ENCODE measurements at places on chromosomes 12 and 14.
A peak's percentile ranks its signal among the peaks of the same experiment; 100 is the strongest.

DNA sequence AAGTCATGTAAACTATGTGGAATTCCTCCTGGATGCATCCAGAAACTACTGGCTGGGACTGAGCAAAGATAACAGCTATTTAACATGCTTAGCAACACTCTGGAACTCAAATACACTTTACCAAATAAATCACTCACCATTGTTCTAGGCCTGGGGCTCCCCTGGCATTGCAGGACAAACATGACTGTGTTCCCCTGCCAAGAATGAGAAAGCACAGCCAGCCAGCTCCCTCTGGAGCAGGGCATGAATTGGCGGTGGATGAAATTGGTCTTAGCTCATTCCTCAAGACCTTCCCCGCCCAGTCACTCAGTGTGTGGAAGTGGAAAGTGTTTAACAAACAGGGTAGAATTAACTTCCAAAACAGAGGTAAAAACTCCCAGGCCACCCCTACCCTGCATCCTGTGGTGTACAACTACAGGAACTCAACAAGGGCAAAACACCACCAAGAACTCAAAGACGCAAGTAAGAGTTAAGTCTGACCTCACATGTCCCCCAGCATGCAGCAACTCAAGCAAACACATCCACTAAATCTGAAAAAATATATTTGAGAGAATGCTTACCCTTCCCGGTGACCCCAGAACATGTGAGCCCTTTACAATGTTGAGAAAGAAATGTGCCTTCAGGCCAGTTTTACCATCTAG lies 58.4 kb upstream of the BDKRB2 start:
- DNase-seq: peak; percentile 95

DNA sequence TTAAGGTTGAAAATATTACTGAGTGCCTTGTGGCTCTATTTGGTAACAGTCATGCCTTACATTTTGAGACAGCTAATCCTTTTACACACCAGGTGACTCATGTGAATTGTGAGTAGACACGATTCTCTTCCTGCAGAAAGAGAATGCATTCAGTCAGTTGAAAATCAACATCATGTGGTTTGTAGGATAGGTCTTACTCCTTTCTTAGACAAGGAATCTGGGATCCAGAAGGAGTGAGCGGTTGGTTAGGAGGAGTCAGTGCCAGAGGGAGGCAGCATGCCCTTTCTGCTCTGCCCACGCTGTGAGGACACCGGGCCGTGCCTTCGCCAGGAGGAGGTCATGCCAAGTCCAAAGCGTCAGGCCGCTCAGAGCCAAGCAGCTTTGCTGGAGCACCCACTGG lies 47.6 kb downstream of the TRAF3 start:
- peak; percentile 39 for DNase-seq

GRCh38 chr12:122306407-122306806 lies 40.1 kb upstream of the VPS33A start:
- DNase-seq: no peak

DNA sequence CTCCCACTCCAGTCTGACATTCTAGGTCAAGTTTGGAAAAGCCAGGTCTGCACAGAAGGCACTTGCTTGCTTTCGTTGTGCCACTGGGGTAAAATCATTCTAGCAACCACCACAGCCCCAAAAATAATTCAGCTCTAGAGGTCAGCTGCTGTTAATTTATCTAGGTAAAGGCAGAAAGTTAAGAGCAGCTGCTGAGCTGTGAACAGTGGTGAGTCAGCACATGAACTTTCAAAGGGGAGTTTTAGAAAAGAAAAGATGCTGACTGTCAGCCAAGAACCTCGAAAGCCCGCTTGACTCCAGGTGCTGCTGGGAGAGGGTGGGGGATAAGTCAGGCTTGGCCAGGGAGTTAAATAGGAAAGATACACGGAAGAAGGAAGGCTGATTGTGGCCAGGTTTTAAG lies 12.7 kb downstream of the CCDC197 start:
- DNase-seq: peak; percentile 31

- DNase-seq: no peak
These were observed 8.0 kb downstream of the KRT6B start for GRCh38 chr12:52443966-52444365.

DNA sequence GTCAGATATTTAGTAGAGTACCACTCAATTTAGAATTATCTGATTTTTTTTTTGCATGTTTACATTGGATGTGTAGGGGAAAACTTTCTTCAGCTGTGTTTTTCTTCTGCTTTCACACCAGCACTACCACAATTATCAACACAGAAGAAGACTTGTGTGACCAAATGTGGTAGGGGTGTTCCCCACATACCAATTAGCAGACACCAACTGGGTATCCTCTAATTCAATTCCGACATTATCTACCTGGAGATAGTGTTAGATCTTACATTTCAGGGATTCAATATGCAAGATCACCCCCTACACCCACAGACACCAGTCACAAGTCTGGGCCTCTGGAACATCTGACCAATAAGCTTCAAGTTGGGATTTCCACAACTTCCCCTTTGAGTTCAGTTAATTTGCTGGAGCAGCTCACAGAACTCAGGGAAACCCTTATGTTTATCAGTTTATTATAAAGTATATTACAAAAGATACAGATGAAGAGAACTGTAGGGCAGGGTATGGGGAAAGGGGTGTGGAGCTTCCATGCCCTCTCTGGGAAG lies 4.1 kb upstream of the KLRG1 start:
- no peak for DNase-seq

GRCh38 chr14:23443881-23444280 lies 8.4 kb upstream of the MYH7 start:
- no peak for DNase-seq

DNA sequence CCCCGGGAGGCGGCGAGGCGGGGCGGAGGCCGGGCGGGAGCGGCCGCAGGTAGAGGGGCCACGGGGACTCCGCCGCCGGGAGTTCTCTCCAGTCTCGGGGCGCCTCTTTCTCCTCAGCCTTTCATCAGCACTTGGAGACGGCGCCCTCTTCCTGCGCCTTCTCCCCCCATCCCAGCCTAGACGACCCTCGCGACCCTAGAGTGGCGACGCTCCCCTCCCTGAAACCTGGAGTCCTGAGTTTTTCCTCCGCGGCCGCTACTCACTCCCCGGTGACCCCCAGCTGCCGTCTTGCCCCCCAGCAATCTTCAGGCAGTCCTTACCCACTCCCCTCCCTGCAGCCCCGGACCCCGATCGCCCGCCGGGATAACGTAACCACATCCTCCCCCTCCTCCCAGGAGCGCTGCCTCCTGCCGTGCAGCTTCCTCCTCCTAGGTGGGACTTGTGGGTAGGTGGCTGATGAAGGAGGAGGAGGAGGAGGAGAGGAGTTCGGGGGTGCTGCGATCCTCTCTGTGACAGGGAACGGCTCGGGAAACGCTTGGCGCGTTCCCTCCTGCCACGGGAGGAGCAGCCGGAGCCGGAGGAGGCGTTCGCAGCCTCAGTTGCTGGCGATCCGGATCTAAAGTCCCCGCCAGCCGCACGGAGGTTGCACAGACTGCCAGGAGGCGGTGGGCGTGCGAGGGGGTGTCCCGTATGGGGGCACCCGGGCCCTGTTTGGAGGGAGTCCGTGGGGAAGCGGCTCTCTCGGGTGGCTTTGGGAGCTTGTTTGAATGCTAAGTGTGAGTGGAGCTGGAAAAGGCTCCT lies 891 bp downstream of the PLEKHA5 start:
- peak; percentile 22 for DNase-seq

- no peak for DNase-seq
These were observed 771 bp downstream of the OTX2 start for GRCh38 chr14:56809270-56810146.

DNA sequence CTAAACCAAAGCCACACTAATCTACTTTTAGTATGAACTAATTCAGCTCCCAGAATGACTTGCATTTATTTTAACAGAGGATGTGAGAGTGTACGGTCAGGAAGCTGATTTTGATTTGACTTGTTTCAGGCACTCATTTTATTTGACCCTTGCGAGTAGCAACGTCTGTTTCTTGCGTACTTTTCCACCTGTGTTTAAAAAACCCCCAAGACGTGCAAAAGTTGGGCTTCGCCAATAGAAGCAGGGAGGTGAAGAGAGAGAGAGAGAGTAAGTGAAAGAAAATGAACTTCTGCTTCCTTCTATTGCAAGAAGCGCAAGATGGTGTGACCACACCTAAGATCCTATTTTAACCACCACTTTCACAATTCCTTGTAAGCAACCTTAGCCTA lies 6.7 kb upstream of the SLC15A4 start:
- no peak for DNase-seq

DNA sequence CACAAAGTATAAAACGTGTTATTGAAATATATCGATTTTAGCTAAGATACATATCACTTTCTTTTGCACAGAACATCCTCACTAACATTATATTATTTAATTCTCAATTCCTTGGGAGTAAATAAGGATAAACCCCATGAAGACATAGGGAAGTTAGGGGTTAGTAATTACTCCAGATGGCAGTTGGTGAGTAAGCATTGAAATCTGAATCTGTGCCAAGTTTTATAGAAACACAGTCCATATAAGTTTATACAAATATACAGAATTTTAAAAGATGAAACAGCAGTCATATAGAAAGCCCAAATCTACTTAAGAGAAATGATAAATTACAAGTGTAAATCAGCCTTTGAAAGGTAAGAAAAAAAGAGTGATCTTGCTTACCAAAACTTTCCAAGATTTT lies 200.4 kb upstream of the SYT10 start:
- no peak for DNase-seq
